ENCODE measurements at places on chromosomes 5 and 9.

DNA sequence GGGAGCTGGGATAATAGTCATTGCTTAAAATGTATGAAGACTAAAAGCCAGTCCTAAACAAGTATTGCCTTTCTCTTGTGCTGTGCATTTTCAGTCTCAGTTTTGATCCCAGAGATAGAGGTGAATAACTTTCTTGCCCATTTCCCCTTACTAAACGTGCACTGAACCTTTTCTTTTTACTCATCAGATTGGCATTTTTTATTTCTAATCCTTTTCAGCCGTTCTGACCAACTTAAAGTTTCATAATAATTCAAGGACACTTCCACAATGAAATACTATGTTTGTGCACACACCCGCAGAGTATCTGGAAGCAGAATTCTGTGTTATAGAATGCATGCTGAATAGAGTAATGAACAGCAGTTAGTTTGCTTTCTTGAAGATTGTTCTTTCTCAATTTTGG, 343.6 kb downstream of the LRRC70 start:
- no peak for DNase-seq

- no peak for DNase-seq
Measured at GRCh38 chr5:6660688-6661087, 27.4 kb downstream of the SRD5A1 start.

DNA sequence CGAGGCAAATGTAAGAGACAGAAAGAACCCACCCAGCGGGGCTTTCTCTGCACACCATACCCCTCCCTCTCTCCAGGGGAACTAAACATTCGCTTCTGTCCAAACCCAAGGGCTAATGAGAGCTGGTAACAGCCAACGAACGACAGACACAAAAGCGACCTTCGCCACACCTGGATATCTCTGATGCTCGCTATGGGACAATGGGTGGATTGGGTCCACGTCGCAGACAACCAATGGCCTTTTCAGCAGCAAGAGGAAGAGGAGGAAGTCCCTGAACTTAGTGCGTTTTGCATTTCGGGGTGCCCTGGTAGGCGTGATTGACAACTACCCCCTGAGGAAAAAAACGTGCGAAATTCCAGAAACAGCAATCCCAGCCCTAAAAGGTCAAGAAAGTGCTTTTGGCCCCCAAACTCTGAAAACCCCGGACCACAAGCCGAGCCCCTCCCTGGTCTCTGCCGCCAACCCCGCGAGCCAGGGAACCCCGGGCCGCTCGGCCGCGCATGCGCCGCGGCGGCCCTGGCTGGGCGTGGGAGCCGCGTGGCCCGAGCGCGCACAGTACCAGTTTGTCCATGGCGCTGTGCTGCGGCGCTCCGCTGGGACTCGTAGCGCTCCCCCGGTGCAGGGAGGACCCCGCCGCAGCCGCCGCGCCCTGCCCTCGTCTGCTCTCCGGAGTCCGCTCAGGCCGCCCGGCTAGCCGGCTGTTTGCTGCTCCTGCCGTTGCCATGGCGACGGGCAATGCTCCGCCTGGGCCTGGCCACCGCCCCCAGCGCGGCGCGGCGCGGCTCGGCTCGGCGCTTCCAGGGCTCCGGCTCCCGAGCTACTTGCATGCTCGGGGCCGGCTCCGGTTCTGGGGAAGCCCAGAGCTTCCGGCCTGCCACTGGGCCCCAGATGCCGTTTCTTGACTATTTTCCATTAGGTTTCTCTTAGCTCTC, 66.9 kb upstream of the DNAH5 start:
- DNase-seq = peak; percentile 89

GRCh38 chr5:67115246-67115645, 81.4 kb downstream of the CD180 start:
- no peak for DNase-seq

DNA sequence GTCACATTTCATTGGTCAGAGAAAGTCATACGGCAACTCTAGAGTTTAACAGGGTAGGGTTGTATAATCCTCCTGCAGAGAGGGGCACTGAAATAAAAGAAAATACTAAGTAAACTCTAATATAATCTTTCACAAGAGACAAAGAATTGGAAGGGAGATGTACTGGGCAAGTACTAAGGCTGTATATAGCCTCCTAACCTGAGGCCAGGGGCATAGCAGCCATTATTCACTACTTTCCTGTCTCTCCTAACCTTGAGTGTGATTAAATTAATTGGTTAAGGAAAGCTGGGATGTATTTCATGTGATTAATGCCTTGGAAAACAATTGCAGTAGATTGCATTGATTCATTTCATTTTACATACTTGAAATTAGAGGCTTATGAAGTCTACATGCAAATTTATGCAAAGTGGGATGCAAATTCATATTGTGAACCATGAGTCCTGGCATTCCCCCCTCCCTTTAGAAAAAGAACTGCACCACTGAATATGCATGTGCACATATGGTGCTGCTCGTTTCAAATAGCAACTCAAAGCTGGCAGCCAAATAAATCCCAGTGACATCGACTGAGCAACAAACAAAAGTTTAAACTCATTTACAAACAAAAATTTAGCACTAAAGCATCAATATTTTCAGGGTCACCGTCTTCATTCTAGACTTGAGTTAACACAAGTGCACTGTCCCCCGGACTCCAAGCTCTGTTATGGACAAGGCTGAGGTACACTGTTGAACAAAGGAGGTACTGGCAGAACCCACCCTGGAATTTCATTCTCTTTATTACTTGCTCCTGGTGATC, 70.0 kb downstream of the DMAC1 start:
- DNase-seq = no peak

GRCh38 chr9:105290418-105290817, 46.0 kb downstream of the SLC44A1 start:
- peak; percentile 64 for DNase-seq

- no peak for DNase-seq
Measured at GRCh38 chr5:138961221-138961620, 86.1 kb upstream of the LRRTM2 start.

- DNase-seq = no peak
Measured at GRCh38 chr5:102700120-102700831, 54.8 kb upstream of the PAM start.

DNA sequence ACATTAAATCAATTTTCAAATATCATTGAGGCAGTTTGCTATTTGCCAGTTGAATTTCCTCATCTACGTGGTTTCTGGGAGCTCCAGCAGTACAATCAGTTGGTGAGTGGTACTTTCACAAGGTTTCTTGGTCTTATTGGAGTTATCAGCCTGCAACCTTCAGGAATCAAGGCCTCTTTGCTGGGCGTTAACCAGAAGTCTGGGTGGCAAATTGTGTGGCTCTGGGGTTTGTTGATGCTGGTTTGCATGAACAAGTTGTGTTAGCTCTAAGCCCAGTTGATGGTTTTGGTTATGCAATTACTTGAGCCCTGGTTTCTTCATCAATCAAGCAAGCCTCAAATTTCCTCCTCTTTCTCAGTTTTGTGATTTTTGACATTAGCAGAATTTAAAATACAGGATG, 152.9 kb upstream of the ANKRD55 start:
- DNase-seq = no peak

DNA sequence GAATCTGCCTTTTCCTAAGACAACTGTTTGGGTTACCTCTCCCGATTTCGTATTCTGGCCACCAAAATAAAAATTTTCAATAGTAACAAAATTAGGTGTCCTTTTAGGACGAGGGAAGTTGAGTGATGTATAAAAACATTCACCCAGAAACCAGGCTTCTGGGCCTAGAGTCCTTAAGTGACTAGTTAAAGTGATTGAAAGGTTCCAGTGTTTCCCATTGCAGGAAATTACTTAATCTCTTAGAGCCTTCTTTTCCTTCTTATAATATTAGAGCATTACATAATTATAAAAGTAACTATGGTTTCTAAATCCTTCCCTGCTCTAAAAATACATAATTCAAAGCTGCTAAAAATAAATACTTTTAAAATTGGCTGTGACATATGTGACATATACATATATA, 7.3 kb downstream of the MCIDAS start:
- no peak for DNase-seq

- DNase-seq = no peak
Measured at GRCh38 chr9:130499804-130500263, 55.1 kb downstream of the ASS1 start.

DNA sequence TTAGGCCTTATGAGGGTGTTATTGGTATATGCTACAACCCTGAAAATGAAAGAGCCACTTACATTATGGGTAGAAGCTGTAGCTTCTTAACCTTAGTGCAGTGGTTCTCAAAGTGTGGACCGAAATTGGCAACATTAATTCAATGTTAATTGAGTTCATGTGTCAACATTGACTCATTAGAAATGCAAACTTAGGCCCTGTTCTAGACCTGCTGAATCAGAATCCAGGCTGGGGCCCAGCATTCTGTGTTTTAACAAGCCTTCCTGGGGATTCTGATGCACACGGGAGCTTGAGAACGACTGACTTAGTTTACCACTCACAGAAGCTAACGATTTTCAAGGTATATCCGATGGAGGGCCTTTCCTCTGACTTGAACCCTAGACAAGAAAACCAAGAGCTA, 7.3 kb downstream of the VLDLR start:
- DNase-seq = no peak

GRCh38 chr9:80596579-80596978, 1024.8 kb downstream of the TLE4 start:
- no peak for DNase-seq

GRCh38 chr5:136062366-136063274, 33.8 kb downstream of the TGFBI start:
- DNase-seq = peak; percentile 36

DNA sequence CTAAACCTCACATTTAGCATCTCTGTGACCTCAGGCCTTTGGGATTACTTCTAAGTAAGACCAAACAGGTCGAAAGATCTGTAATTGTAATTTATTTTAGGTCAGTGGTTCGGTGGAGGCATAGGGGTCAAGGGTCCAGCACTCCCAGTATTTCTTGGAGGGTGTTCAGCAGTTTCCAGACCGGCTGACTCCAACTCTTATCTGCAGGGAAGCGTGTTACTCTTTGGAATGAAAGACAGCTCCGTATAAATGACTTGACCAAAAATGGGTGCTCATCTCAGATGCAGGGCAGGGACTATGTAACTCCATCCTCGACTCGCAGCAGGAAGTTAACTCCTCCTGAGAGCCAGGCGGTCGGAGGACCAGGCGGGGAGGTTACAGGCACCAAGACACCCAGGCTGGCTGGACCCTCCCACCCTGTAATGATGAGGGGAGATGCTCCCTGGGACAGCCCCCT, 620 bp upstream of the VPS13A start:
- DNase-seq = no peak

DNA sequence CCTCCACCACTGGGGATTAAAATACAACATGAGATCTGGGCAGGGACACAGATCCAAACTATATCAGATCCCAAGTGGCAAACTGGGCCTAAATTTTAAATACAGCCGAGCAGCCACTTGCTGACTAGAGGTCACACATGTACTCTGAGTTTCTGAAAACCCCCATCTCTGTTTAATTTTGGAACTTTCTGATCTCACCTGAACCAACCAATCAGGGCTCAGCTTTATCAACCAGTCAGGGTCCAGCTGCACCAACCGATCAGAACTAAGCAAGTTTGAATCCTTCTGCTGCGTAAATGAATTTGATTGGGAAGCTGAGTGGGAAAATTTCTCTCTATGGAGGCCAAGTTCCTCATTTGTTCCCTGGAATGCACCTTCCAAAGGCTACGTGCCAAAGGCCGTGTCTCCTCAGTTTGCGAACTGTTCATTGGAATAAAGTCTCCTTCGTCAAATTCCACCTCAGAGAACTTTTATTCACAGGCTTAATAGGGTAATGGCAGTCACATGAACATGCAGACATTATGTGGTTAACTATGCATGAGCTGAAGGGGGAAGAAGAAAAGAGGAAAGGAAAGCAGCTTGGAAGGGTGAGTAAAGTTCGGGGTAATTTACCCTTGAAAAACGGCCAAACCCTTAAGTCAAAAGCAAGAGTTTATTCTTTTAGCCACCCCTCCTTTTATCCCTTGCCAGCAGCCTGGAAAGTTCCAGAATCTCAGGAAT, 3.7 kb downstream of the CD180 start:
- no peak for DNase-seq

GRCh38 chr9:130870491-130871381, 25.9 kb downstream of the QRFP start:
- no peak for DNase-seq

GRCh38 chr5:137594717-137595116, 95.6 kb upstream of the SPOCK1 start:
- no peak for DNase-seq

DNA sequence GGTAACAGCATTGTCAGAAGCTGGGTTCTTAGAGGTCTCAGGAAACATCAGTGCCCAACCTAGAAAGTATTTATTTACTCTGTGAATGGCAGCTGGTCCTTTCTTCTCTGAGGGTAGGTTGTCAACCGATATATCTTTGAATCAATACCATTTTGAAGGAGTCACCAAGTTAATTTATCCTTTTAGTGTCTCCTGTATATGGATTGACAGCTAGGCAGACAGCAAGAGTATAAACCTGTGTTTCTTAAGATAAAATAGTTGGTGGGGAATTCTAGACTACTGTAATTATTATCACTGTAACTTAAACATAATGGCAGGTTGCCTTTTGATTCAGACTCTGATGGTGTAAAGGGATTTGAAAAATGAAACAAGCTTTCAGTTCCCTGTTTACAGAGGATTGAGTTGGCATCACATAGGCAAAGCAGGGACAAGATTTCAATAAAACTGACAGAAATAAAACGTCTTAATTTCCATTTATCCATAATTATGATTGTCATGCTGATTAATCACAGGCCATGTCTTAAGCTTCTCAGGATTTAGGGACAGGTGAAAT, 190.8 kb upstream of the HAPLN1 start:
- no peak for DNase-seq

DNA sequence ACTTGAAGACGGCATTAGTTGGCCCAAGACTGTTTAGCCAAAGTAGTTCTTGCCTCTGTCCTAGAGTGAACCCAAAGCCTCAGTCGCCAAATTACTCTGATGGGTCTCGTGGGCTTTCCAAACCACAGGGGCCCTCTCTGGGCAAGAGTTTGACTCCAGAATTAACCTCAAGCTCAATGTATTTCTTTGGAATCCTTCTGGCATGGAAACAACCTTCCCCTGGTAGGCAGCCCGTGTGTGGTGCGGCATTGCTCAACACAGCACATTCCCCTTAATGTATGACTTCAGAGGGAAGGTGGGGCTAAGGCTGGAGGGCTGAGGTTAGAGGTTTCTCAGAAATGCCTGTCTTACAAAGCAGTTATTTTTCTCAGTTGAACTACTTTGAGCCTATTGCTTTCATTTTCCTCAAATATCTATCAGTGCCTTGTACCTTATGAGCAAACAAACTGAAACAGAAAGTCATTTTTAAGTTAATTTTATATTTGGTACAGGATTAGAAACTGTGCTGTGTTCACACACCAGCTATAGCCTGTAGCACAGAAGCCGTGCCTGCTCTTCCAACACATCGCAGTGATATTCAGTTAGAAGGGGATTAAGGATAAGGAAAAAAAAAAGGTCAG, 123.9 kb upstream of the HAPLN1 start:
- peak; percentile 90 for DNase-seq

DNA sequence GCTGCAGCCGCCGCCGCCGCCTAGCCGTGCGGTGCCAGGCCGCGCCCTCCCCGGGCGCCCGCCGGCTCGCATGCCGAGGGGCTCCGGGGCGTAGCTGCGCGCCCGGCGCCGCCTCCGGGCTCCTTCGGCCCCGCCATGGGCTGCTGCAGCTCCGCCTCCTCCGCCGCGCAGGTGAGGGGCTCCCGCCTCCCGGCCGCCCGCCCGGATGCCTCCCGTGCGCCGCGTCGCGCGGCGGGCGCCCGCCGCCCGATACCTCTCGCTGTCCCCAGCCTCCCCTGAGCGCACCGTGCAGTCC, 230 bp downstream of the SLC44A1 start:
- no peak for DNase-seq

GRCh38 chr9:130172161-130172857, at the start of gene NCS1:
Gene NCS1 (plus strand): TSS chr9:130172404. CDS start chr9:130172664, 260 bp downstream.
- peak; percentile 68 for DNase-seq
